Thoracic aorta (tissue), 2 donors: ENCODE measurements at places on chromosomes 2 and 18. TPM values are rescaled to one million over a fixed set of nuclear protein-coding genes. Genes with fewer than 3 reads are reported as not detected.

DNA sequence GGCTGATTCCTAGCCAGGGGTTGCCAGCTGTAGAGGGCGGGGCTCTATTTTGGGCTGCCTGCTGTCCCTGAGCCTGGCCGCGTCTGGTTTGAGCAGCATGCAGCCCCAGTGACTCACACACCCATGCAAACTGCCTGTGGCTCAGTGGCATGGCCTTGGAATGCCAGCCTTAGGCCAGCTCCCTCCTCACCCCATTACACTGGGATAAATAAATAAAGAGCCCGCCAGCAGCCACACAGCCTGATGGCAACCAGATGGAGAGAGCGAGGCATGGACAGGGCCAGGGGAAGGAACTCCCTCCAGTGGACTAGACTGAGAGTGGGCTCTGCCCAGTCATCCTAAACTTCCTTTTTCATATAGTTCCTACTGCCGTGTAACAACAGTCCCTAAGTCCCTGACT lies 18.3 kb downstream of the NHEJ1 start:
- no peaks in the 10 kb centered on the region for H3K27me3 ChIP-seq
- H3K36me3 ChIP-seq: peaks cover 3% of the 10 kb centered on the region
- no peak overlapping the region for H3K27ac ChIP-seq
- H3K4me1 ChIP-seq: peaks cover 11% of the 10 kb centered on the region

Gene REG1B
- not detected for total RNA-seq

Gene HOXD9
- not detected for total RNA-seq

Gene DOK6
- total RNA-seq: 2.0 TPM

- no peak overlapping the region for H3K27ac ChIP-seq
- no peaks in the 10 kb centered on the region for H3K36me3 ChIP-seq
- no peak for DNase-seq
- no peaks in the 10 kb centered on the region for H3K4me1 ChIP-seq
- no peaks in the 10 kb centered on the region for H3K27me3 ChIP-seq
Measured at GRCh38 chr2:218070587-218070986, 1.5 kb downstream of the RUFY4 start.

- H3K27ac ChIP-seq: no peak overlapping the region
- H3K4me3 ChIP-seq: no peak overlapping the region
- no peaks in the 10 kb centered on the region for H3K27me3 ChIP-seq
- no peaks in the 10 kb centered on the region for H3K36me3 ChIP-seq
Measured at GRCh38 chr18:51399491-51400122, 202.1 kb upstream of the MEX3C start.

GRCh38 chr2:127592761-127593227 lies 53.2 kb upstream of the GPR17 start:
- no peaks in the 10 kb centered on the region for H3K36me3 ChIP-seq
- no peak for DNase-seq
- no peaks in the 10 kb centered on the region for H3K4me1 ChIP-seq
- no peaks in the 10 kb centered on the region for H3K27me3 ChIP-seq
- no peak overlapping the region for H3K4me3 ChIP-seq

Gene PAIP2B
- total RNA-seq: 4.7 TPM

DNA sequence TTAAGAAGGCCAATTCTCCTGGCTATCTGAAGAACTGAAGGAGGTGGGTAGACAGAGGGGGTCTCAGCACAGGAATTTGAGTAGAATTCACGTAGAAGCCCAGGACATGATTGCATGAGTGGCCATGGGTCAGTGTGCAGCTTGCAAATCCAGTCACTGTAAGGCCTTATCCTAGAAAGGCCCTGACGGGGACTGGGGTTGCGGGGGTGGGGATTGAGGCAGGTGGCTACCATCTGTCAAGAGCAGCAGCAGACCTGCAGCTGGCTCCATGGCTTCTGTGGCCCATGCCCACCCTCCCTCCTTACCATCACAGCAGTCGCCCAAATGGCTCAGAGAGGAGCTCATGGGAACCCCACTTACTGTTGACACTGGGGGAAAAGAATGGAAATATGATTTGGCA lies 34.6 kb upstream of the SLC14A1 start:
- no peak for DNase-seq
- H3K27ac ChIP-seq: no peak overlapping the region
- no peaks in the 10 kb centered on the region for H3K27me3 ChIP-seq

- no peak overlapping the region for H3K4me3 ChIP-seq
- H3K36me3 ChIP-seq: no peaks in the 10 kb centered on the region
- no peak overlapping the region for H3K27ac ChIP-seq
- no peaks in the 10 kb centered on the region for H3K27me3 ChIP-seq
- no peak for DNase-seq
Measured at GRCh38 chr2:204197336-204198005, 260.9 kb downstream of the ICOS start.
